ENCODE measurements at places on chromosomes 1 and 21.

DNA sequence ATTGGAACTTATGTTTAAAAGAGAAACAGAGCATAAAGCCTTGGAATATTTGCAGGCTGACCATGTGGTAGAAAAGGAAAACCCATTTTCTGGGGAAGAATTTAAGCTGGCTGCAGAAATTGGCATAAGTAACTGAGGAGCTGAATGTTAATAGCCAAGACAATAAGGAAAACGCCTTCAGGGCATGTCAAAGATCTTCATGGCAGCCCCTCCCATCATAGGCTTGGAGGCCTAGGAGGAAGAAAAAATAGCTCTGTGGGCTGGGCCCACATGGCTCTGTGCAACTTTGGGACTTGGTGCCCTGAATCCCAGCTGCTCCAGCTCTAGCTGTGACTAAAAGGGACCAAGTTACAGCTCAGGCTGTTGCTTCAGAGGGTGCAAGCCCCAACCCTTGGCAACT is 51.5 kb downstream of the CTH start:
- DNase-seq, result no peak

DNA sequence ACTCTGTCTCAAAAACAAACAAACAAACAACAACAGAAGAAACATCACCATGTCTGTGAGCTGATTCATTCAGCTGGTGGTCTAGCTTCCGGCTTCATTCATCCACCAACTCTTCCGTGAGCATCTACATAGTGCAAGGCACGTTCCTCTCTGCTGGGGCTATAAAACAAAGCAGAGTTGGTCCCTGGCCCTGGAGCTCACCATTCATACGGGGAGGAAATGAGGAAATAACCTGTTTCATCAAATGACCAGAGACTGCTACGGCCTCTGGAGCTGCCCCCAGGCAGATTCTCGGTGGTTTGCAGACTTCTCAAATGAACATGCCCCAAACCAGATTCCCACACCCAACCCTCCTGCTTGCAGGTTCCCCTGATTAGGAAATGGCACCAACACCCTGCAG is 41.0 kb upstream of the ID3 start:
- DNase-seq, result no peak

- DNase-seq, result peak; percentile 65
These were observed at the start of gene CDK18 for GRCh38 chr1:205504311-205505075. TSS of gene CDK18 (plus strand) at chr1:205504669. CDS start at chr1:205523168, 18,499 bp downstream.

- DNase-seq, result peak; percentile 87
These were observed 5.0 kb upstream of the COA7 start for GRCh38 chr1:52702886-52703787.

- no peak for DNase-seq
These were observed 1.3 kb downstream of the PAQR7 start for GRCh38 chr1:25874209-25874608.

DNA sequence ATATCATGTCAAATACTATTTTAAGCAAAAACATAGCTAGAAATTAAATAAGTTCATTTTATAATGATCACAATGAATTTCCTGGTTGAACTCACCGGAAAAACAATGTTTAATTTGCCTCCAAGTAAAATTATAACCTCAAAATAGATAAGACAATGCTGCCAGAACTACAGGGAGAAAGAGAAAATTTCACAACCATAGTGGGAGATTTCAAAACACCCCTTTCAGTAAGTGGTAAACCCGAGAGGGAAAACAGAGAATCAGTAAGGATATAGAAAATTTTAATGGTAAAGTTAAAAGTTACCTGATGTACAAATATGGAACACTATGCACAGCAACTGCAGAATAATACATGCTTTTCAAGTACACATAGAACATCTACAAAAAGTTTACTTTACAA is 43.2 kb upstream of the PLA2G4A start:
- DNase-seq, result no peak

DNA sequence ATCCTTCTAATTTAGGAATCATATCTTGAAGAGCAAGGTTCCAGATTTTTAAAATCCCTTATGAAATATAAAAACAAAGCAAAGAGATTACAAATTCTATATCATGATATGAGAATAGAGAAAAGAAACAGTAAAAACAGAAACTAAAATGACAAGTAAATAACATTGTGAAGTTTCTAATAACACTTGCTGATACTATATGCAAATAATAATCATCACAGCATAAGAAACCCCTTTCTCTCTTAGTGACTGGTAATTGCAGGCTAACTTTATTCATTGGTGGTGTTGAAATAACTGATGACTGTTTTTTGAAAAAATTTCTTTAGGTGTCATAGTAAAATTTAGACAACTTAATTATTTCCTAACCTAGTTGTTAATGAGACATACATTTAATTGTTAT is 281.6 kb downstream of the PLA2G4A start:
- DNase-seq, result no peak

- no peak for DNase-seq
These were observed 55.2 kb upstream of the ARTN start for GRCh38 chr1:43878440-43878839.

- no peak for DNase-seq
These were observed 210.5 kb upstream of the SPAG17 start for GRCh38 chr1:118395430-118395991.

DNA sequence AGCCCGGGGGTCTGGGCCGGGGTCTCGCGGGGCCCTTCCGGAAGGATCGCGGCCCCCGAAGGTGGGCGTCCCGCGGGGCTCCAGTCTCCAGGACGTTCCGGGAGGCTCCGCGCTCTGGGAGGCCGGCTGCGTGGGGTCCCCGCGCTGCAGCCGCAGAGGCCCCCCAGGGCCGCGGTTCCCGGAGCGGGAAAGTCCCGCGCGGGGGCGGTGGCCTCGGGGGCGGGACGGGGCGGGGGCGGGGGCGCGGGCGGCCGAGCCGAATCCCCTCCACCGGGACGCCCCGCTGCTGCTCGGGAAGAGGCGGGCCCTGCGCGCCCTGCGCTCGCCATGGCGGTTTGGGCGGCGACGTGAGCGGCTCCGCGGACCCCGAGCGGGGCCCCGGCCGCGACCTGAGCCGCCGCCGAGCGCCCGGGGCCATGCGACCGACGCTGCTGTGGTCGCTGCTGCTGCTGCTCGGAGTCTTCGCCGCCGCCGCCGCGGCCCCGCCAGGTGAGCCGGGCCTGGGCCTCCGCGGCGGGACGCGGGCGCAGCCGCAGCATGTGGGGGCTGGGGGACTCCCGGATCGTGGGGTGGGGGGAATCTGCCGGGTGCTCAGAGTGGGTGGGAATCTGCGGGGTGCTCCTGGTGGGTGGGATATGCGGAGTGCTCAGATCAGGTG is at the start of gene IFNGR2:
IFNGR2 (plus strand) TSS at position 286 of the 658 bp plus-strand sequence; CDS start at position 417, 131 bp downstream.
- peak; percentile 71 for DNase-seq

DNA sequence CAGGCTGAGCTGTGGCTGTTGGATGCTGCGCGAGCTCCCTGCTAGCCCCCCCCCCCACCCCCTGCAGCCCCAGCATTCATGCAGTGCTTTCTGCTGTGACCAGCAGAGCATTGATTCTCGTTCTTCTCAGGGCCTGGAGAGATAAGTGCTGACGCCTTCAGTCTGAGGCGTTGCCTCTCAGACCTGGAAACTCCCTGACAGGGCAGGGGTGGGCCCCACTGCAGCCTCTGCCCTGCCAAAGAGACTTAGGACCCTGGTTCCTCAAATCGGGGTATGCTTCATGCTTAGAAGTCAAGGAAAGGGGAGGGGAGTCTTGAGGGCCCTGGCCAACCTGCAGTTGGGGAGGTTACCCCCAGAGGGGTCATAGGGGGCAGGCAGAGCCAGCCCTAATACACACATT is 38.5 kb downstream of the PTPRF start:
- DNase-seq, result no peak

GRCh38 chr1:167651161-167651693 is 21.2 kb downstream of the RCSD1 start:
- no peak for DNase-seq

GRCh38 chr1:64479874-64480273 is 9.9 kb downstream of the CACHD1 start:
- DNase-seq, result no peak

DNA sequence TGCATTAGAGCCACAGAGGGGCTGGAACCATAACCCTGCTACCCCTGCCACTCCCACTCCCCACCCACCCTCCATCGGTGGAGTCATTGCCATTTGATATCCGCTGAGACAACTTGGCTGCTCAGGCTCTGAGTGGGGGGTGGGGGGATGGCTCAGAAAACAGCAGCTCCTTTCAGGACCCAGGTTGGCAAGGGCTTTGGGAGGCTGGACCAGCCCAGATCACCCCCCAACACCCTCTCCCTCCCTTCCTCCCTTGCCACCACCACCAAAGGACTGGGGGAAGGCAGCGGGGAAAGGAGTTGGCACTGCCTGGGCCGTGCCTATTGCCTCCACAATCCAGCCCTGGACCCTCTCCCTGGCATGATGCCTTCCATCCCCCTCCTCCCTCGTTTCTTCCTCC is 1.7 kb downstream of the KCNJ10 start:
- no peak for DNase-seq

GRCh38 chr1:208240662-208241355 is 3.4 kb downstream of the PLXNA2 start:
- DNase-seq, result no peak

DNA sequence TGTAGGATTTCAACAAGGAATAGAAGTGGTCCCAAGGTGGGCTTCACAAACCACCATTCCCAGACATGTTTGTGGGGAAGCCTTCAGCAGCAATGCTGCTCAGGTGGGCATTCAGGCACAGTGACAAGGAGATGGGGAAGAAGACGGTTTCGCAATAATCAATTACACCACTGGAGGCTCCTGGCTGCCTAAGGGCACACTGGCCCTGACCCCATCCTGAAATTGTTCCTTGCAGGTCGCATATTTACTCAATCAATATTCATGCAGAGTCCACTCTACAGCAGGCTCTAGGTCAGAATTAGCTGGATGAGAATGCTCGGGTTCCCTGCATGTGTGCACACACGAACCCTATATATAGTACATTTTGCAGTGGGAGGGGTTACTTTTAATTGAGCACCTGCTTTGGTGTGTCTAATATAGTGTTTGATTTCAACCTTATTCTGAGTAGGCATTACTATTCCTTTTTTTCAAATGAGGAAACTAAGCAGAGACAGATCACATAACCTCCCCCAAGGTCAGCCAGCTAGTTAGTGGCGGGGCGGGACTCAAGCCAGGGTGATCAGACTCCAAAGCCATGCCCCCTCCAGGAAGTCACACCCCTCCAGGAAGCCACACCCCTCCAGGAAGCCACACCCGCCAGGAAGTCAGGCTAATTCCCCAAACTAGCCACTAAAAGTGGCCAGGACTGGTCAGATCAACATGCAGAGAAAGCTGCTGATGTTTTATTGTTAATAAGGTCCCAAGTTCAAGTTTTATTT is 106.5 kb downstream of the HLCS start:
- peak; percentile 51 for DNase-seq

GRCh38 chr1:11674488-11674887 is 6.5 kb downstream of the MAD2L2 start:
- DNase-seq, result no peak

- DNase-seq, result no peak
These were observed 229.6 kb upstream of the KIAA0040 start for GRCh38 chr1:175422156-175422555.

- DNase-seq, result no peak
These were observed 2.4 kb downstream of the S100A5 start for GRCh38 chr1:153538315-153538821.

DNA sequence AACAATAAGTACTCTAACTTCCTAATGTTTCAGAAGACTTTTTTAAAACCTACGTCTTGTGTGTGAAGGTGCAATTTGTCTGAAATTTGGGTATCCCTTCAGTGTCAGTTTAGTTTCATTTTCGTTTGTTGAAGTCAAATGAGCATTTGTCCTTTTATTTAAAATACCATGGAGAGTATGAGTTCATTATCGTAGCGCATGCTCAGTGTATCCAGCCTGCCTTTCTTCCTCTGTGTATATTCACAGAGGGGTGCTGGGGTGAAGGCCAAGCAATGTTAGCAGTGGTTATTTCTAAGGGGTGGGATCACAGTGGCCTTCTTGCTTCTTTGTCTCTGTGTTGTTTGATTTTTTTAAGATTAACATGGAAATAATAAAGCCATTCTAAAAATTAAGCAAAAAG is 43.2 kb downstream of the CNN3 start:
- DNase-seq, result no peak

GRCh38 chr1:42681741-42682483 is at the start of gene YBX1:
TSS of gene YBX1 (plus strand) at chr1:42682418. CDS start at chr1:42682566, 148 bp downstream.
- DNase-seq, result peak; percentile 97

GRCh38 chr1:118979754-118980575 is 8.2 kb downstream of the TBX15 start:
- DNase-seq, result no peak

DNA sequence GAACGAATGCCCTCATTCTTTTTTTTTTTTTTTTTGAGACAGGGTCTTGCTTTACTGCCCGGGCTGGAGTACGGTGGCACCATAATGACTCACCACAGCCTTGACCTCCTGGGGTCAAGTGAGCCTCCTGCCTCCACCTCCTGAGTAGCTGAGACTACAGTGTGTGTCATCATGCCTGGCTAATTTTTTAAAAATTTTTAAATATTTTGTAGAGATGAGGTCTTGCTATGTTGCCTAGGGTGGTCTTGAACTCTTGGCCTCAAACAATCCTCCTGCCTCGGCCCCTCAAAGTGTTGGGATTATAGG is 69.4 kb downstream of the ALG14 start:
- DNase-seq, result no peak

DNA sequence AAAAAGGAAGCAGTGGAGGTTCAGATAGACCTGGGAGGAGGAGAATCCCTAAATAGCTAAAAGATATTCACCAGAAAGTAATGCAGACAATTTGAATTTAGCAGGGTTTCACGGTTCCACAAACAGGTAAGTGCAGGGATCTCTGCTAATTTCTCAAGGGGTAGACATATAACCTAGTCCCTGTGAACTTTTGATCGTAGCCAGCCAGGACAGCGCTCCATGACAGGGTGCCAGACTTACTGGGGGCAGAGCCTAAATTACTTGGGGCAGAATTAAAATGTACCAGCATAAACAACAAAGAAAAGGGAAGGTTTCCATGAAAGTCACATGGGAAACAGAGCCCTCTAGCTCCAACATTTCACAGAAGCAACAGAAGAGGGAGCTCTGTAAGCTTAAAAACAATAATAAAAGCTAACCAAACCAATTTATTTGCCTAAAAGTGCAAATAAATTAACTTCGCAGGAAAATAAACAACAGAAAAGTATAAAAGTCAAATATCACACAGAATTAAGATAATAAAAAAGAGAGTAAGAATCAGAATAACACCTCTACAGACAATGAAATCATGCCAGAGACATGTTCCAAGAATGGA is 198.3 kb downstream of the DUSP10 start:
- DNase-seq, result no peak
